Left cardiac atrium (tissue), 4 donors: ENCODE measurements at places on chromosomes 7 and 10. TPM values are rescaled to one million over a fixed set of nuclear protein-coding genes. Genes with fewer than 3 reads are reported as not detected.

DNA sequence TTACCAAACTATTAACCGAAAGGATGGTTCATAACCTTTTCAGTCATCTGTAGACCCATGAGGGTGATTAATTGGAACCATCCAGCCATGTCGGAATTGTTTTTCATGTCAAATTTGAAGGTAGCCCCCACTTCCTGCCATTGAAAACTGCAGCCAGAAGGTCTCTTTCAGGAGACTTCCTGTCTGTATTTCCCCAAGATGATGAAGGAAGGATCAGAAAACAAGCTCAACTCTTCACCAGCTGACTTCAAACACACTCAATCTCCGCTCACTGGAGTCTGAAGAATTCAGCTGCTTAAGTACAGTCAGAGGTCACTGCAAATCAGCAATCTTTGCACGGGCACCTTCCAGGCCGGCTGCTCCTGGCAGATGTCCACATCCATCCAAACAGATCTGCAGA is 291.7 kb upstream of the NPVF start:
- no peak for DNase-seq

- DNase-seq, result no peak
Measured at GRCh38 chr10:1020958-1021357, 4.7 kb downstream of the IDI2 start.

DNA sequence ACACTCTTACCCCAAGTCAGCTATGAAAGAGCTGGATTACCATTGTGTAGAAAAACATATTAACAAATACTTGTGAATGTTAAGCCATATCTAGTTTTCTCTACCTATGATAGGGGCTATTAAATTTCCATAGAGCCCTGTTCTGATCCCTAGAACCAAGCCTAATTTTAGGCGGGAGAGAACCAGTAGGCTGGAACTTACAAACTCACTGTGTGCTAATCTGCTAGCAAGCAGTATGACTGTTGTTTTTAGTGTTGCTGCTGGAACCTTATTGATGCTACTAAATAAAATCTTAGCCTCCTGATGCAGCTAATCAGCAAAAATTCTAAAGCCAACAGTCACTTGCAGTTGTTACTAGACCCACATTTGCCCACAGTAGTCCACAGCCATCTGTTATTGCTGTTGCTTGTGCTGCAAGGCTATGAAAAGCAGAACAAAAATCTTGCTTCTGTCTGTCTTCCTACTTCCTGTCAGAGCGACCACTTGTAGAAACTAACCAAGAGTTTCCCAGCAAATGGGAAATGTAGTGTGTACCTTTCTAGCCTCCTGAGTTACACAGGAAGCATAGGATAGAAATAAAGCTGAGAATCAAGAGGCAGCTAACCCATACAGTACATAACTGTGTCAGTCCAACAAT is 368.4 kb downstream of the ARL4A start:
- DNase-seq, result no peak

GRCh38 chr10:32788359-32788758 is 169.7 kb downstream of the ITGB1 start:
- DNase-seq, result no peak

- no peak for DNase-seq
Measured at GRCh38 chr7:33807779-33808482, 97.4 kb upstream of the BMPER start.

GRCh38 chr10:120734483-120735078 is 116.6 kb upstream of the WDR11 start:
- no peak for DNase-seq

DNA sequence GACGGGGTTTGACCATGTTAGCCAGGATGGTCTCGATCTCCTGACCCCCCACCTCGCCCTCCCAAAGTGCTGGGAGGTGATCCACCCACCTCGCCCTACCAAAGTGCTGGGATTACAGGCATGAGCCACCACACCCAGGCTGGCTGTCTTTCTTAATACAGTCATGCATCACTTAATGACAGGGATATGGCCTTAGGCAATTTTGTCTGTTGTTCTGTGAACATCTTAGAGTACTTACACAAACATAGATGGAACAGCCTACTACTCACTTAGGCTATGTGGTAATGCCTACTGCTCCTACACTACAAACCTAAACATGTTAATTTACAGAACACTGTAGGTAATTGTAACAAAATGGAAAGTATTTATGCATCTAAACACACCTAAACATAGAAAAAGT is 106.6 kb upstream of the KCNMA1 start:
- DNase-seq, result no peak

The GJD4 gene
- total RNA-seq, result not detected

GRCh38 chr10:124745252-124745651 is 1.1 kb upstream of the FAM53B start:
- DNase-seq, result no peak

DNA sequence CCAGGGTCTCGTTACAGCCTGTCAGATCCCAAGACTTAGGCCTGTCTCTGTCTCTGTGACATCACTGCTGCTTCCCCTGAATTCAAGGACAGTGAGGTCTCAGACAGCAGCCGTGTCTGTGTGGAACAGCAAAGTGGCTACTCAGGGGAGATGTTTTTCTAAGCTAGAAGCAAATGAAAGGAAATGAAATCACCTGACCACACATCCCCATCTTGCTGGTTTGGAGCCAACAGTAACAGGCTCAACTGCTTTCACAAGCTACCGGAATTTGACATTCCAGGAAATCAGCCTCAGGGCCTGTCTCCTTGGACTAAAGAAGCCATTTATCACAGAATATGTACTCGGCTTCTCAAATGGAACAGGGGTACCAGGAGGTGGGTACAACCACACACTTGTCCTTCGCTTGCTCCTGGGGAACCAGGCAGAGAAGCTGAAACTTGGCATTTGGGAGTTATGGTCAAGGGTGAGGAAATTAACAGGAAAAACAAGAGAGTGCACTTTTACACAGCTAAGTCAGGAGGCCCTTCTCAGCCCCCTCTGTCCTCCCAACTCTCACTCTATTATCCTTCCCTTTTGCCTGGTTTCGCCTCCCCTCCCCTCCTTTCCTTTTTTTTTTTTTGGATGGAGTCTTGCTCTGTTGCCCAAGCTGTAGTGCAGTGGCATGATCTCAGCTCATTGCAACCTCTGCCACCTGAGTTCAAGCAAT is 73.2 kb downstream of the SPDYE5 start:
- DNase-seq, result peak; percentile 50

The PLEKHS1 gene
- total RNA-seq, result not detected

The FGFR2 gene
- 24.4 TPM for total RNA-seq

The SPDYE1 gene
- total RNA-seq, result not detected

The SFXN3 gene
- 28.9 TPM for total RNA-seq

DNA sequence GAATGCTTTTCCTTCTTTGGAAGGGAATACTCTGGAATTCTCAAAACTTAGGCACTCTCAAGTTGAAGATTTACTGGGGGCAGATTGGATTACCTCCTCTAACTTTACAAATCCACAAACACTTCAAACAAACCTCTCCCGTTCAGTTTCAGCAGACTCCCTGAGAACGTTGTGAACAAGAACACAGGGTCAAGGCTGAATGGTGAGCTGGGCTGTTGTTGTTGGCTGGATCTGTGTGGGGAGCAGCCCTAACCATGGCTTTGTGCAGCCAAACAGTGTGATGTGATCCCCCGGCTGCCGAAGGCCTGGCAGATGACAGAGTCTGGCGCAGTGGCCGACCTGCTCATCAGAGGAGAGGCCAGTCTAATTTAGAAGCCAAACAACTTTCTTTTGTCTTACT is 93.1 kb downstream of the BMPER start:
- peak; percentile 54 for DNase-seq

DNA sequence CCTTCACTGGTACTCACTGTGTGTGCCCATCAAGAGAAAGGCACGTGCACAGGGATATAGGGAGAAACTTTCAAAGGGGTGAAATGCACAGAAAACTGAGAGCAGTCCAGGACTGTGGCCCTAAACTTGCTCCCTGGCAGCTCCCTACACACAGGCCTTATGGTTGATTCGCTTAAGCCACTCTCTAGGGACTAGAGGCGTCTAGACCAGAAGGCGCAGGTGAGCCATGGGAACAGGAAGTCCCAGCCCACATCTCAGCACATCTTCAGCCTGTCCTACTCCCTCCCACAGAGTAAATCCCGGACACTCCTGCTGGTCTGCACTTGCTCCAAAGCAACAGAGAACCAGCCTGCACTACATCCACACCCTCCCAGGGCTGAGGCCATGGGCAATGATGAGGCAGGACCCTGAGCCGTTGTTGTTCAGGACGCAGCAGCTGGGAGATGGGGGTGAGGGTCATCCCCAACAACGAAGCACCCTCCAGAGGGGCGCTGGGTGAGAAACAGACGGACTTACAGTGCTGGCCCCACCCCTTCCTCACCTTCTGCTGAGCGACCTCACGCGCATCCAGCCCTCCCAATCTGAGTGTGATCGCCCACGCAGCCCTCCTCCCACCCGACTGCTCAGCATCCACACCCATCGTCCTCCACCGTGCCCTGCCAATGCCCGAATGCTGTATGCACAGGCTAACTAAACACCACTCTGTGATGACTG is 109.3 kb downstream of the TNS3 start:
- no peak for DNase-seq

GRCh38 chr10:3295582-3296151 is 123.1 kb upstream of the PITRM1 start:
- no peak for DNase-seq

GRCh38 chr7:44461387-44461786 is 29.1 kb downstream of the NUDCD3 start:
- no peak for DNase-seq

GRCh38 chr10:79111846-79112614 is 43.3 kb downstream of the ZMIZ1 start:
- peak; percentile 61 for DNase-seq

DNA sequence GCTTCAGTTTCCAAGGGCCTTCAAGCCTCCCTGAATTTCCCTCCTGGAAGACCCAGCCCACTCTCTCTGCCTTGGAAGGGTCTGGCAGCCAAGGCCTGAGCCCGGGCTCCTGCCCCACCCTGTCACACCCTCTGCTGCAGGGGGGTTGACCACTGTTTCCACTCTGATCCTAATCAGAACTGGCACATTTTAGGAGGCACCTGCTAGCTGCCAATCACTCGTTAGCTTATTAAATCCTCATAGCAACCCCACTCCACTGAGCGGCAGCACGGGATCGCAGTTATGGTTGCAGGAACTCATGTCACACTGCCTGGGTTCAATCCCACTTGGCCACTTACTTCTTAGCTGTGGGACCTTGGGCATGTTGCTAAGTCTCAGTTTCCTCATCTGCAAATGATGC is 12.9 kb downstream of the HSPB1 start:
- no peak for DNase-seq

DNA sequence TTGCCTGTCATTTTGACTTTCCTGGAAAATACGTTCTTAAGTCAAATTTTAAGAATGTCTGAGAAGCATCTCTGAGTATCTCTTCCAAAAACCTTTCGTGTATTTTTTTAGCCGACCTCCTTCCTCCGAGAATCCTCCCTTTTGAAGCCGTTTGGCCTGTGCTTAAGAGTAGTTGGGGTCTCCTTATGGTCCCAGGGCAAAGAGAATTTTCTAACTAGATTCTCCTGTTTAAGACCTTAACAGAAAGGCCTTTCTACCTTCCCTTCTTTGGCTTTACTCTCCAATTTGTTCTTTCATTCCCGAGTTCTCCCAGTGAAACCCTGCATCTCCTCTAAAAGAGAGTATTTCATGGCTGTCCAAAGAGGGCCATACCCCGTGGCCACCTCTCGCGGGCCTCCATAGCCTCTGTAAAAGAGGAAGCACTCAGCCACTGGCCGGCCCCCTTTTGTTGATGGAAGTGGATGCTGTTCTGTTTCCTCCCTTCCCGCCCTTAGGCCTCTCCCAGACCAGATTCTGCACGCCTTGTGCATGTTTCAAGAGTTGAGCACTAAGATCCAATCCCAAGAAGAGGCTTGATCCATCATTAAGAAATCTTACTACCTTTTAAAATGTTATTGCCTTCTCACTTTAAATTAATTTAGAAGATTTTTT is 6.6 kb upstream of the FEZF1 start:
- no peak for DNase-seq

The CPA4 gene
- 3.5 TPM for total RNA-seq

GRCh38 chr7:4281231-4281993 is 400.7 kb upstream of the FOXK1 start:
- DNase-seq, result no peak

DNA sequence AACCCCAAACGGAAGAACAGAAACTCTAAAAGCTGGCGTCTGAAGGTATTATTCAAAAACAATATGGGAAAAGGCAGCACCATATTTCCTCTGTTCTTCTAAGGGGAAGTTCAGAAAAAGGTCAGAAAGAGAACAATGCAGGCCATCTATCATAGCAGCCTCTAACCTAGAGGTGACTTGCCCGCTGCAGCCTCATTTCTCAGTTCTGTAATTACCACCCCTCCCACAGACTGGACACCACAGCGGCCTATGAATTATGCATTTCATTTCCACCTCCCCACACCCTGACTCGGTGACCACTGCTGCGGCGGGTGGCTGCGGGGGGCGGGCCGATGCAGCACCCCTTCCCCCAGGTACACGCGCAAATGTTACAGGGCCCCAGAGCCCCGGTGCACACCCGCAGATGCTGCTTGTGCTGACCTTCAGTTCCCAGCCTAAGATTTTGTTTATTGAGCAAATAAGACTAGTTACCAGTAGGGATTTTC is 125.5 kb downstream of the CLEC2L start:
- peak; percentile 52 for DNase-seq

DNA sequence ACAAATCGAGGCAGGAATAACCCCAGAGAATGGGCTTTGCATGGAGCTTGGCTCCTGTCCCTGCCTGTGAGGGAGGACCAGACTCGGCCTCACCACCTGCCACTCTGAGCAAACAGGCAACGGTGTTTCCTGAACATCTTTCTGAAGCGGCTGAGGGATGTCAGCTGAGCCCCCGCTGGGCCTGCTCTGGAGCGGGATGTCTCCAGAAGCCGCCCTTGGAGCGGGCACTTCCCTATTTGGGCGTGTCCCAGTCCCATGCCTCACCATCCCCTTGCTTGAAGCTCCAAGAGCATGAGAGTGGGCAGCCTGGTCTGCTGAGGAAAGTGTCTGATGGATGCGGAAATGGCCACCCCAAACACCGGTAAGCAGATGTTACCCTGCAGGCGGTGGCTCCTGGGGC is 10.2 kb downstream of the ALKBH4 start:
- no peak for DNase-seq

DNA sequence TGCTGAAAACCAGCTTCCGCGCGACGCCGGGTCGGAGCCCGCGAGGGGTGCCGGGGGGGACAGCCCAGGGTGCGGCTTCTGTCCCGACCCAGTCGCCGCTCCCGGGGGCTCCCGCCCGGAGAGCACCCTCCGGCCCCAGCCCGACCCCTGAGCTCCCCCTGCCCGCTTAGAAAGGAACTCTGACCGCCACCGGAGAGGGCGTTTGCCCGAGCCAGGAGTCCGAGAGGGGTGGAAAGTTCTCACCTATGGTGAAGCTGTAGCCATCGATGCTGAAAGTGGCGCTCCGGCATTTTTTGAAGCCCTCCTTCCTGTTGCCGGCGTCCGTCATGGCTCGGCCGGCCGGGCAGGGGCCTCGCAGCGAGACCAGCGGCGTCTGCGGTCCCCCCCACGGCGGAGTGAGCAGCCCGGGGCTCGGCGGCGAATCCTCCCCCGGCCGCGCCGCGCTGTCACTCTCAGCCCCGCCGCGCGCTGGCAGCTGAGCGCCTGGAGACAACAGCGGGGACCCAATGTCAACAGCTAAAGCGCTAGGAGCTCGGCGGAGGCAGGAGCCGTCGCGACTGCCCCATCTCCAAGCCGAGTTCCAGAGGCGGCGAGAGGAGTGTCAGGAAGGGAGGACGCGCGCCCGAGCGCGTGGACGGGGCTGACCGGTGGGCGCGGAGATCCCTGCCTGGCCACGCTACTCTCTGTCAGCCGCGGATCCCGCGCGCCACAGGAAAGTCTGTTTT is 191.6 kb downstream of the LSM5 start:
- peak; percentile 29 for DNase-seq
